Activated T-helper 1 cell treated with anti-CD3 and anti-CD28 coated beads, Interleukin-2, amount 50 U/mL, for 16 hours (primary cell): ENCODE measurements at places on chromosomes 2 and 18.

DNA sequence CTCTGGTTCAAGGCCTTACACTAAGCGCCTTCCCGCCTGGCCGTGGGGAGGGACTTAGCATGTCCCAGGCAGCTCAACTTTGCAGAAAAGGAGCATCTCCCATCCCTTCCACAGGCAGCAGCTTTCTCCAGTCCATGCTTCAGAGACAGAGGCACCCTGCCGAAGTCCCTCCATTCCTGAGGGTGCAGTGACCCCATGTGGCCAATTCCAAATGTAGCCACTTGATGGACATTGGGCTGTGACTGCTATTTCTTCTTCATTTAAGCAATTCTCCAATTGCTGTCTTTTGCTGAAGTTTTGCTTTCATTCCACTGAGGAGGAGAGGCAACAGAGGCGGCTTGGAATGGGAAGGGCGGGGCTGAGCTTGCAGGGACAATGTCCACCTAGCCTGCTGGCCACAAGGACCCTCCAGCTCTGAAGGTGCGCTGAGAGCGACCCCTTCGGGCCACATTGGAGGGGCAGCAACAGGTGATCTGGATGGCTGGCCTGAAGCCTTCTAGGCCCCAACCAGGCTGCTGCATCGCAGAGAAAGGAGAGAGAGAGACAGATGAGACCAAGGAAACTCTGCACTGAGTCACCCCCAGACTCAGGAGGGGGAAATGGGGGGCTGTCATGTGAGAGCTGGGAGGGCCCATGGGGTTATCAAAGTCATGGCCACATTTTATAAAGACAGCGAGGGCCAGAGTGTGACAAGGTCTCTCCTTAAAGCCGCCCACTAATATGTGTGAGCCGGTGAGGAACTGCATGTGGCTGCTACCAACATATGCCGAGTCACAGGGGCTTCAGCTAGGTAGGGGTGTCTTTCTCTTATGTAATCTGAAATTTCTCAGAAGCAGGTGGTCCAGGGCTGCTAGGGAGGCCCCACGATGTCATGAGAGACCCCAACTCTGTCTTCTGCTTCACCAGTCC is 61.3 kb downstream of the LONRF2 start:
- no peak for DNase-seq

DNA sequence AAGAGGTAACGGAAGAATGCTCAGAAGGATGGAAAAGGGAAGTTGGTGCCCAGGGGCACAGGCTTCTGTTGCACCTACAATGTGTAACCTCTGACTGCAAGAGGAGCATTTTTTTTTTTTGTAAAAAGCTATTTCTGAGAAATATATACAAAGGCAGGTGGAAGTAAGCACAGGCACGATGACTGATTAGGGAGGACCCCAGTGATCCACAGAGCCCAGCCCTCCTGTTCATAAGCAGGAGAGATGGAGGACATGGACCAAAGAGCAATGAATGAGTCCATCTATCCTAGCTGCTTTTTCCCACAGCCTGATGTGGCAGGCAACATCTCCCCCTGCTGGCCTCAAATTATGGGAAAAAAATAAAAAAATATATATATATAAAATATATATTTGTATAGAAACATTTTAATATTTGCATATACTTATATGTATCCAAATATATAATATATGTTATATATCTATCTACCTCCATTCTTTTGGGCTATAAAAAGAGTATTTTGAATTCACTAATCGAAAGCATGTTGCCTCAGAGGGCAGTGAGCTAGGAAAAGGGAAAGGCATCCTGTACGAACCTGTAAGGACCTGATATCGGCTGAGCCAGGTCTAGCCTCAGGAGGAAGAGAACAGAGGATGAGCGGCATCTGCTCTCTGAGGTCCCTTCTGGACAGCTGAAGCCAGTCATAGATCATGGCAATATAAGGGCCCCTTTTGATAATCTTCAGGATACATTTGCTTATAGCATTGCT is 166.0 kb upstream of the STK17B start:
- DNase-seq, result no peak

DNA sequence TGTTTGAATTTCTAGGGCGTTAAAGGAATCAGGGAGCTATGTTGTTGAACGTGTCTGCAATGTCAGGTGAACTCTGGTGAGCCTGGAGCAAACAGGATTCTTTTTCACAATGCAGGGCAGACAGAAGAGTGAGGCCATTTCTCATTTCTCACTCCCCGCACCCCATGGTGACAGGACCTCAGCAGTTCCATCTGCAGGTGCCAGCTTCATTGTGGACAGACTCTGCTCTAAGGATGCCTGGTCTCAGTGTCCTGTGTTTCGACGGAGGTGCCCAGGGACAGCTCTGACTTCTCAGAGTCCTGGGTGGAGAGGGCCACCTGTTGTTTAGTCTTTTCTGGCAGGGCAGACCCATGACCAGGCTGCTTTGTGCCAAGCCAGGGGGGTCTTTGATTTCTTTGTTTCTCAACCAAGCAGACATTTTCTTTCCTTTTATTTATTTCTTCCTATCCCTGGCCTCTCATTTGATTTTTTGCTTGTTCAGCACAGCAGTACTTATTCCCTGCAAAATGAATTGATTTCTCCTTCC is 201.5 kb downstream of the RNF144A start:
- DNase-seq, result no peak

DNA sequence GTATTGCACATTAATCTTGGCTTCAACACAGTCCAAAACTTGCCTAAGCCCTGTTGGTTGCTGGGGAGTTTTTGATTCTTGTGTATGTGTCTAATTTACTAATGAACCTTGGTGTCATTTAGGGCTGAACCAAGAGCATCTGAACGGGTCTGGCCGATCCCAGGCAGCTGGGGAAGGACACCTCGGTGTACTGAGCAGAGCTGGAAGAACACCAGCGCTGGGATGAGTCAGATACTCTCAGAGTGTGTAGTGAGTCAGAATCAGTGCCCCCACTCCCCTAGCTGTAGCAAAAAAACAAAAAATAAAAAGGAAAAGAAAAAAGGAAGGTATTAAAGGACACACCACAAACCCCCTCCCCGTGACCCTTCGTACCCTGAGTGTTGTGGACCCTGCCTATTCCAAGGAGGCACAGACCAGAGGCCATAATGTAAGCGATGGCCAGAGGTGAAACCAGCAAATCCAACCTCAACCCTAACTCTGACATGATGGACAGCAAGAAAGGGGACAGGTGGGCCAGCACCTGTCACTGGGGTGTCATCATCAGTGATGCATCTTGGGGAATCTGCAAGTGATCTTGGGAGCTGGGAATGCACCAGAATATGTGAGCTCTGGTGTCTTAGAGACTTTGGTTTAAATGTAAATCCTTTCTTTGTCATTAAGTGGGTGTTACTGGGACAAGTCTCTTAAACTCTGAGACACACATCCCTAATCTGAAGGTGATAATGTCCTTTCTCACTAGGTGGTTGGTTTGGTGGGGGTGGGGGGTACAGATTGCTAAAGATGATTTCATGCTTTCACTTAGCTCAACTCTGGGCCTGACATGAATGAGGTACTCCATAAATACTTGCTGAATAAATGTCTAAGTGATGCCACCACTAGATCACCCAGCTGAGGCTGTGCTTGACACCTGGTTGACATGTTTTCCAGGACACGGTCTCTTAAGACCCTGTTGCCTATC is 34.2 kb upstream of the NCOA1 start:
- DNase-seq, result no peak

DNA sequence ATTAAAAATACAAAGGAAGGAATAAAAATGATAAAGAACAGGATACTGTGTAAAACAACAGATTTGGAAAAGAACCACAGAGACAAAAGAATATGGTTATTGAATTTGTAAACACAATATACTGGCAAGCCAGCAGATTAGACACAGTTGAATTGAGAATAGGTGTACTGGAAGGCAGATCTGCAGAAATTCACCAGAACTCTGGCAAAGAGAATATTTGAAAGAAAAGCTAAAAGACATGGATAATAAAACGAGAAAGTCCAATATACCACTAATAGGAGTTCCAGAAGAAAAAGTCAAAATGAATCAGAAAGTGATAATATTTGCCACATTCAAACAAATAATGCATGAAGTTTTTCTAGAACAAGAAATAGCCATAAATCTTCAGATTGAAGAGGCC is 11.9 kb upstream of the NEURL3 start:
- DNase-seq, result no peak

DNA sequence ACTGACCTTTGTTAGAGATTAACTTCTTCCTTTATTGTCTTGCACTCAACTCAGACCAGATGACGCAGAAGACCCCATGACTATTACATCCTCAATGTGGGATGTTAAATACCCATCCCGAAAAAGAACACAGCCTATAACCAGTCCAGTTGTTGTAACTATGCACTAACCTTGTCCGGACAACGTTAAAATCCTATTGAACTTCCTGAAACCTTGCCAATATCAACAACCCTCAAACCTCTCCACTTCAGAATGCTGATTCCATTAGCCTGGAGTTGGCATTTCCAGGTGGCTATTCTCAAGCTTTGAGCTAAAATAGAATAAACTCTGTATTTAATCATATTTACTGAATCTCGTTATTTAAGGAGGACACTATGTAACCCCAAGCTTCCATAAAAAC is 13.6 kb downstream of the NMS start:
- no peak for DNase-seq

- peak; percentile 43 for DNase-seq
Observed at GRCh38 chr2:177148477-177149154, 64.0 kb upstream of the HNRNPA3 start.

GRCh38 chr2:191857259-191857805 is 10.4 kb upstream of the CAVIN2 start:
- no peak for DNase-seq

GRCh38 chr2:12303181-12304030 is 413.3 kb upstream of the TRIB2 start:
- DNase-seq, result no peak

DNA sequence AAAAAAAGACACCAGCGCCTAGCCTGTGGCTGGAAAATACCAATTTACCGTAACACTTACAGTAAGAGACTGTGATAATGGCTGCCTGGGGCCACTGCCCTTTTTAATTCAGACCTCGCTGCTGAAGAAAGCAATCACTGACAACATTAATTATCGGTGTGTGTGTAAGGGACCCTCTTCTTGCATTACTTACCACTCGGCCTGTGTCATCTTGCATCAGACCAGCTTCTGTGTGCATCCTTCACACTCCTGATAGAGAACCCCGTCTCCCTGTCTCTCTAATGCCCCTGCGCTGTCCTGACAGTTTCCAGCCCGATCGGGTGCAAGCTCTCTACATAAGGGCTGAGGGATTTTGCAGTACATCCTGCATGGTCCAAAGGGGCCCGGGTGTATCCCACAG is 124.4 kb downstream of the ZNF516 start:
- DNase-seq, result no peak

GRCh38 chr2:35443087-35443486 is 912.5 kb upstream of the CRIM1 start:
- DNase-seq, result no peak

DNA sequence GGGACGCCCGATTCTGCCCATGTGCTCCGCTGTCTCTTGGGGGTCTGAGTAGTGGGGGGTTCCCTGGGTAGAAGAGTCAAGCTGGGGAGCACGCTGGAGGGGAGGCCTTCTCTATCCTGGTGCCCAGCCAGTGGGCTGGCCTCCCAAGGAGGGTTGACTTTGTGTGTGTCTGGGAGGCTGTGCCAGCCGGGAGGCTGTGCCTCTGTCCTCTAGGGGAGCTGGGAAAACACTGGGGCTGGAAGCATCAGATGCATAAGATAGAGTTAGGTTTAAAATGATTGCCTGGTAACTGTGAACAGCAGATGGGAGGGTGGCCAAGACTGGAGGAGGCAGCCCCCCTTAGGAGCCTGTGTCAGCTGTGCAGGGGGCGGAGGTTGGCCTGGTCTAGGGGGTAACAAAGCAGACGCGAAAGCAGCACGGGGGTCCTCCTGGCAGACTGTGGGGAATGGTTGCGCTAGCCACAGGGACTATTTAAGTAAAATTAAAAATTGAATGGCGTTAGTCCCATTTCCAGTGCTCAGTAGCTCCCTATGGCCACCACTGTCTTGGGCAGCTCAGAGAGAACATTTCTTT is 1.3 kb downstream of the ING5 start:
- DNase-seq, result no peak

DNA sequence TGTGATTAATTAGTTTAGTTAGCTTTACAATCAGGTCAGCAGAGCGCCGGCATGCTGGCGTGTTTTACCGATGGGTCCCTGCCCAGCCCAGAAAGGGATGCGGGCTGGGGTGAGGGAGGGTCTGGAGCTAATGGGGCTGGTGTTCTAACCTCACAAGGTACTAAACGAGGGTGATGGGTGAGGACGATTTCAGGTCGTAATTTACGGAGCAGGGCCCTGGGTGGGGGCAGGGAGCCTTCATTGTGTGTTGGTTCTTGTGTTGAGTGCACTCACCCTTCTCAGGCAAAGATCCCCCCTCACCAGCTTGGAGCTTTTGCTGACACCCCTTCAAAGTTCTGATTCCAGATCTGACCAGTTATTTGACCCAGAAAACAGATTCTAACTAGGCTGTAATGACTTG is 39.5 kb downstream of the PTGR3 start:
- DNase-seq, result no peak

DNA sequence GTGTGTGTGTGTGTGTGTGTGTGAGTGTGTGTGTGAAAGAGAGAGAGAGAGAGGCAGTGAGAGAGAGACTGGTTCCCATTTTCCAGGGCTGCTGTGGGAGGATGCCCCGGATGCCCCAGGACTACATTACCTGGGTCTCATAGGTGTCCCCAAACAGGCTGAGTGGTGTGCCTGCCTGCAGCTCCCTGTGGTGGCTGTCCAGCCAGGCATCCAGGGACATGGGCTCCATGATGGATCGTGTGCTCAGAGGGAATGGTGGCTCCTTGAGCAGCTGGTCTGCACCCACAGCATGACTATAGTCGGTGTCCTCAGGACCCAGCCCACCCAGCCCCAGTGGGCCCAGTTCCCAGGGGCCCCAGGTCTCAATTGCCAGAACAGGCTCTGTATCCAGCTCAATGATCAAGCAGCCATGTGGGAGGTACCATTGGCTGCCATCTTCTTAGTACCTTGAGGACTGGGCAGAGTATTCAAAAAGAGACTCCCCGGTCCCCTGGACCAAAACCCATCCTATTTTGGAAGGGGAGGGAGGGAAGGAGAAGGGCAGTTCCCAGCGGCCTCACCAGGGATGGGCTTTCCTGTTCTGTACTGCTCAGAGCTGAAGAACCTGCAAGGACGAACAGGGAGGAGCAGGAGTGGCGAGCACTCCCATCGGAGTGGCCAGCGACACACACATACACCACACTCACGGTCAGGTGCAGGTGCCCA is 5.8 kb upstream of the OXER1 start:
- no peak for DNase-seq

- DNase-seq, result no peak
Observed at GRCh38 chr2:37523814-37524362, 147.6 kb downstream of the CDC42EP3 start.

GRCh38 chr2:209579230-209579749 is 155.4 kb downstream of the MAP2 start:
- DNase-seq, result no peak

DNA sequence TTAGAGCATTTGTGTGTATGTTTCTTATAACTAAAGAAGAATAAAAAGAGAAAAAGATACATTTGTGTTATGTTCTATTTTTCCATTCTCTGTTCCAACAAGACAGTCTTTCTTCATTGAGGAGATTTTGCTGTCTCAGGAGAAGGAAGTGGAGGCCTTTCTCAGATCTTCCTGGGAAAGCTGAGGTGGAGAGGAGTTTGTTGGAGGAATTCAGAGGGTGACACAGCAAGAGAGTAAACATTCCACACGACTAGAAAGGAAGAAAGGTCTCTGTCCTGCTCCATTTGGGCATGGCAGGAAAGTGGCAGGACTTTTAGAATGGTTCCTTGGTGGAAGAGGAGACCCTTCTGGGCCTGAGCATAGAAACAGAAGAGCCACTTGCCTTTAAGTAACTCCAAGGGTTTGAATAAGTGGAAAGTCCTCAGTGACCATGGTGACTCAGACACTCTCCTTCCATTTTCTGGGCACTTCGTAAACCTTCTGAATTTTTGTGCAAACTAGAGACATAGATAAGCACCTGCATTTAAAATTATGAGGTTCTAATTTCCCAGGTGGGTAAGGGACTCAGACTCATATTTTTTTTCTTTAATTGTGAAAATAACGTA is 52.3 kb upstream of the COL5A2 start:
- no peak for DNase-seq
